ENCODE measurements at places on chromosomes 1 and 21.

DNA sequence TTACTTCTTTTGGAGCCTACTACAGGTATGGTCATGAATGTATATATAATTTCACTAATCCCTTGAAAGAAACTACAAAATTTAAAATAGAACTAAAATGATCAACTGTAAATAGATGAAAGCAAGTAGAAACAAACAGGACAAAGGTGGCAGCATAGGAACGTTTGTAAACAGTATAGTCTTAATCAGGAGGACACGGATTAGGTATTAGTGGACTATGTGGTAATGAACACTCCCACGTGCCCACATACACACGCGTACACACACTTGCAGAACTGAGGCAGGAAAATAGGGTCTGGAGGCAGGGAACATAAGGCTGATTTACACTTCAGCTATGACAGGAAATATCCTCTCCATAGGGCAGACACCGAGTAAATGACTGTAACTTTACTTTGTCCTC is 1397.8 kb downstream of the NCAM2 start:
- DNase-seq = no peak

DNA sequence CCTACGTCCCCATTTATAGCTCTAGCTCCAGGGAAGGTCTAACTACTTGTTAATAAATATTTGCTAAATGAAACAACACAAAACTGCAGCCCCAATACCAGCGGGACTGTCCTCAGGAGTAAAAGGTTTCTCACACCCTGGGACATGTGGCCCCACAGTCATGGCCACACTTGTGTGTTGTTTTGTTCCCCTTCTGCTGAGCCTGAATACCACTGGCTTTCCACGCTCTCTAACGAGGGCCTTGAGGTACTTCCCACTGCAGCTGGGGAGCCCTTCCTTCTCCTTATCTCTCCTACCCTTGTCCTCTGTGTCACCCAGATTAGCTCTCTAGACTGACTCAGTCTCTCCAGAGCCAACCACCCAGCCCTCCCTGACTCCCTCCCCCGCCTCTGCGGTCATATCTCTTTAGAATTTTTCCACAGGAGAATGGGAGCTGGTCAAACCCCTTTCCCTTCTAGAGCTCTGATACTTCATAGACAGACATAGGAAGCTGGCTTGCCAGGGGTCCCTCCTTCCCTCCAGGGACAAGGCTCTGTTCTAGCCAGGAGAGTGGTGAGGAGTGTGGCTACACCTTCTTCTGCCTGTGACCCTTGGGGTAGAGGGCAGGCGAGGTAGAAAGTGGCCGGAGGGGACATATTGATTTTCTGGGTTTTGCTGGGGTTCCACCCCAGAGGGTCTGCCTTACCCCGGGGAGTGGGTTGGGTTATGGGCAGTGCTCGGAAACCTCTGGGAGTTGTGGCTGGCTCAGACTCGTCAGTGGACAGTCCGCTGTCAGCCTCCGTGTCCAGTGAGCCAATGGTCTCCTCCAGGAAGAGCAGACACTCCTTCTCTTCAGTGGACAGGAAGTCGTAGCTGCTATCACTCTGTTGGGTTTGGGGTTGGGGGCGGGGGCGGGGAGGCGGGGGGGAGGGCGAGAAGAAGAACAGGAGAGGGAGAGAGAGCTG is 8.1 kb downstream of the C1orf116 start:
- no peak for DNase-seq

GRCh38 chr1:46072975-46073374 is 59.5 kb downstream of the PIK3R3 start:
- DNase-seq = no peak

- DNase-seq = no peak
Observed at GRCh38 chr21:43948740-43949498, 63.2 kb upstream of the TRAPPC10 start.

- DNase-seq = no peak
Observed at GRCh38 chr1:113390871-113391648, 745 bp downstream of the MAGI3 start.

DNA sequence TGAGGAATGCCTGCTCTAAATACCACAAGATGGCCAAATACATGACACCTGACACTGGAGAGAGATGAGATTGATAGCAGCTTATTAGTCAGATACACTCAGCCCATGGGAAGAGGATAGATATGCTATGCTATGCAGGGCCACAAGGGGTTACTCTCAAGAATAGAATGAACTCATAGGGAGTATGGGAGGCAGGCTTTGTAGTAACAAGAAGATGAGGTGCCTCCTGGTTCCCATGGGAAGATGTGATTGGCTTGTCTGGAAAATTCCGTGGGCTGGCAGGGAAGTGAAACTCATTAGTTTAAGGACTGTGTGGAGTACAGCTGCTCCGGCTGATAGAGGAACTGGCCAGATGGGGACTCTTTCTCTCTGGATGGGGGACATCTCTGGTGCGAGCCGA is 16.5 kb downstream of the CCDC30 start:
- no peak for DNase-seq

DNA sequence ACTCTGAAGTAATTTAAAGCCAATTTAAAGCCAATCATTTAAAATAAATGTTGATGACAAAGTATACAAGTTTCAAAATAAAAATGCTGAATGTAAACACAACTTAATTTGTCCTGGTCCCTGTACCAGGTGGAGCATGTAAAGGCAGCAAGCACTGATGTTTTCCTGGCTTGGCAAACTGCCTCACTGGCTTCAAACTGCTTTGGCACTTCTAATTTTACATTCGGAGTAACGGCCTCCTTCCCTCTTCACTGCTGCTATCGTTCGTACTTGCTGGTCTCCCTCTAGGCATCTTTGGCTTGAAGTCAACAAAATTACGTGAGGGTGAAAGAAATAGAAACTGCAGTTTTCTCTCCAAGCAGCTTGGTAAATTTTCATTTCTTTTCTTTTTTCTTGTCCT is 287.9 kb downstream of the LTN1 start:
- no peak for DNase-seq

GRCh38 chr1:159141584-159142390 is 29.6 kb upstream of the CADM3 start:
- DNase-seq = no peak

DNA sequence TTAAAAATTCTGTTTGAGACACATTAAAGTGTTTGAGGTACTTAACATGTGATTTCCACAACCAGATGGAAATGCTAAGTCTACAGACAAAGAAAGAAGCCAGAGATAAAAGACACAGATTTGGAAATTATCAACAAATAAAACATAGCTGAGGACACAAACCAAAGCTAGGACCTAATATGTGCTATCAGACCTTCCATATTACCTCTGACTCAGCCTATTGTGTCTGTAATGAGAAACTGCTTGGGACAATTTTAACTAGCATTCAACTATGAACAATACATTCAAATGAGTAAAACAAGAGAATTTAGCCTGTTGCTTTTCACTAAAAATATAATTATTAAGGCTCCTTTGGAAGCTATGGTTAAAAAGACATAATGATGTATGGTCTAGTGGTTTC is 54.6 kb downstream of the WNT2B start:
- no peak for DNase-seq

DNA sequence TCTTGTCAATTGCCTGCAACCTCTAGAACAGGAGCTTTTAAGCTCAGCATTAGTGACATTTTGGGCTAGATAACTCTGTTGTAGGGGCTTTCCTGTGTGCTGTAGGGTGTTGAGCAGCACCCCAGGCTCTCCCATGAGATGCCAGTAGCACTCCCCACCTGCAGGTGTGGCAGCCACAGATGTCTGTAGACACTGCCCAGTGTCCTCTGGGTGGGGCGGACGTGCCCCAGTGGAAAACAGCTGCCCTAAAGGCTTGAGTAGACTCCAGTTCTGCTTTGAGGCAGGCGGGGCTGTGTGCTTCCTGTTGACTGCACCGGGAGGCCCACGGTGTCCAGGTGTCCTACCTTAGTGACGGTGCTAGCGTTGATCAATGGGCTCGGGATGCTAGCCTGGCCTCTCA is 16.9 kb upstream of the PWP2 start:
- DNase-seq = no peak

GRCh38 chr1:24896596-24897262 is 33.3 kb downstream of the RUNX3 start:
- no peak for DNase-seq

DNA sequence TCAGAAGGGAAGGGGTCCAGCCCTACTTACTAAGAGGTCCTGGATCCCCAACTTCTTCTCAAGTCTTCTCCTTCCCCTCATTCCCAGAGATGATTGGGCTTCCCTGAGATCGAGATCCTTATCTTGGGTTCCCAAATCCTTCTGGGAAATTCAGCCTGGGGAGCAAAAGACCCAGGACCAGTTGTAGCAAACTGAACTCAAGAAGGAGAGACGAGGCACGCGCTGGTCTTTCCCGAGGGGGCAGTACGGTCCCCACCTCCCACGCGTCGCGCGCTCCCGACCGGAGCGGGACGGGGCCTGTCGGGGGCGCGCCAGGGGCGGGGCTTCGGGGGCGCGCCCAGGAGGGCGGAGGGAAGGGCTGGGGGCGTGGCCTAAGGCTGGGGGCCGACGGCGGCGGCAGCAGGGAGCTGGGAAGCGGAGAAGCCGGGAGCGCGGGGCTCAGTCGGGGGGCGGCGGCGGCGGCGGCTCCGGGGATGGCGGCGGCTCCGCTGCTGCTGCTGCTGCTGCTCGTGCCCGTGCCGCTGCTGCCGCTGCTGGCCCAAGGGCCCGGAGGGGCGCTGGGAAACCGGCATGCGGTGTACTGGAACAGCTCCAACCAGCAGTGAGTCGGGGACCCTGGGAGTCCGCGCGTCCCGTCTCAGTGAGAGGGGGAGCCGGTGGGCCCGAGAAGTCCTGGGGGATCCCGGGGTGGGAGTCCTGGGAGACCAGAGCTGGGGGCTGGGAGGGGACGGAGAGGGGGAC is at the start of gene EFNA3:
EFNA3 (plus strand) TSS at position 369 of the 741 bp plus-strand sequence; CDS start at position 474, 105 bp downstream.
- no peak for DNase-seq

GRCh38 chr1:184352776-184353175 is 34.1 kb upstream of the C1orf21 start:
- no peak for DNase-seq

Measured in keratinocyte (primary cell).